GM12878 (cell line): ENCODE measurements at places on chromosomes 1 and 21.

GRCh38 chr1:163874070-163874469 is 552.3 kb downstream of the NUF2 start:
- H3K27me3 ChIP-seq: no peaks in the 10 kb centered on the region
- no peaks in the 10 kb centered on the region for H3K36me3 ChIP-seq
- H3K27ac ChIP-seq: no peak overlapping the region
- H3K4me3 ChIP-seq: no peak overlapping the region

DNA sequence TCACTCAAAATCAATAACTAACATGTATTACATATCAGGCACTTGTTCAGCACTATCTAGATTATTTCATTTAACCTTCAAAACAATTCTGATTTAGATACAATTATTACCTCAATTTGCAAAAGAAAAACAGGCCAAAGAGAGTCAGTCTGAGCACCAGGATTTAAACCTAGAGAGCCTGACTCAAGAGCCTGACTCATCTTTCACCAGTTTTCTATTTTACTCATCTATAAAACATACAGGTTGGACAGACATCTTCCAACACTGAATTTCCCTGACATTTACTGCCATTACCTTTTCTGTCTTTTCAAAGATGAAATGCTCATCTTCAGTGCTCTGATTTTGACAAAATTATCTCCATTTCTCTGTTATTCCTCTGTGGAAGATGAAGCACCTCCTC is 116.5 kb downstream of the MRPL39 start:
- DNase-seq: no peak
- peaks cover 63% of the 10 kb centered on the region for H3K4me1 ChIP-seq
- peaks cover 6% of the 10 kb centered on the region for H3K36me3 ChIP-seq

GRCh38 chr1:35642471-35642955 is 1.2 kb upstream of the PSMB2 start:
- no peak for DNase-seq
- no peaks in the 10 kb centered on the region; the same call in 1 of the 2 replicates for H3K36me3 ChIP-seq
- peak overlapping the region; percentile 98 for H3K4me3 ChIP-seq
- H3K27ac ChIP-seq: no peak overlapping the region

DNA sequence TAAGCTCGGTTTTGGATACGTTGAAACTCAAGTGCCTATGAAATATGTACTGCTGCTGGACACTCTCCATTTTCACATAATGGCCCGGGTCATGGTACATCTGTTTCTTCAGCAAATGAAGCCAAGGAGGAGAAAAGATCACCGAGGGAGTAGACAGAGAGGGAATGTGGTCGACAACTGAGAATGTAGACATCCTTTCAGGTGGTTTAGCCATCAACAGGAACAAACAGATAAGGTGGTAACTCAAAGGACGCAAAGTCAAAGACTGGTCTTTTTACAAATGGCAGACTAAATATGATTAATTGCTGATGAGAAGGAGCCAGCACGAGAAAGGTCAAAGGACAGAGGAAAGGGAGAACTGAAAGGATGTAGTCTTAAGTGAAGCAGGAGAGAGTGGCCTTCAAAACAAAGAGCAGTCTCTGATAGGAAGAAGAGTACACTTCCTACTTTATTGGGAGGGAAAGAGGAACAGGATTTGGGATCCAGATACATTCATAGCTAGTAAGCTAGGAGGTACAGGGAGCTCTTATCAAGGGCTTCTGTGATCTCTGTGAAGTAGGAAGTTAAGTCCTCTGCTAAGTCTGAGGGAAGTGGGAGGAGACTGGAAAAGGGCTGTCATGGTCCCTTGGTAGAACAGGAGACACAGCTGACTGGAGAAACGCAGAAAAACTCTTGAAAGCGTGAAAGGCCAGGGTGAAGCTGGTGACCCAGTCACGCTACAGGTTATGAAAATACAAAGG is 28.3 kb downstream of the NUP133 start:
- peaks cover 6% of the 10 kb centered on the region for H3K36me3 ChIP-seq
- no peaks in the 10 kb centered on the region for H3K27me3 ChIP-seq
- H3K4me1 ChIP-seq: peaks cover 31% of the 10 kb centered on the region
- peak; percentile 58 for DNase-seq
- peak overlapping the region; percentile 65 for H3K27ac ChIP-seq
- no peak overlapping the region; the same call in 1 of the 2 replicates for H3K4me3 ChIP-seq

- no peaks in the 10 kb centered on the region for H3K4me1 ChIP-seq
- no peak overlapping the region for H3K4me3 ChIP-seq
- H3K36me3 ChIP-seq: no peaks in the 10 kb centered on the region
- no peak overlapping the region for H3K27ac ChIP-seq
- DNase-seq: no peak
Observed at GRCh38 chr1:92817986-92818764, 13.7 kb upstream of the RPL5 start.

DNA sequence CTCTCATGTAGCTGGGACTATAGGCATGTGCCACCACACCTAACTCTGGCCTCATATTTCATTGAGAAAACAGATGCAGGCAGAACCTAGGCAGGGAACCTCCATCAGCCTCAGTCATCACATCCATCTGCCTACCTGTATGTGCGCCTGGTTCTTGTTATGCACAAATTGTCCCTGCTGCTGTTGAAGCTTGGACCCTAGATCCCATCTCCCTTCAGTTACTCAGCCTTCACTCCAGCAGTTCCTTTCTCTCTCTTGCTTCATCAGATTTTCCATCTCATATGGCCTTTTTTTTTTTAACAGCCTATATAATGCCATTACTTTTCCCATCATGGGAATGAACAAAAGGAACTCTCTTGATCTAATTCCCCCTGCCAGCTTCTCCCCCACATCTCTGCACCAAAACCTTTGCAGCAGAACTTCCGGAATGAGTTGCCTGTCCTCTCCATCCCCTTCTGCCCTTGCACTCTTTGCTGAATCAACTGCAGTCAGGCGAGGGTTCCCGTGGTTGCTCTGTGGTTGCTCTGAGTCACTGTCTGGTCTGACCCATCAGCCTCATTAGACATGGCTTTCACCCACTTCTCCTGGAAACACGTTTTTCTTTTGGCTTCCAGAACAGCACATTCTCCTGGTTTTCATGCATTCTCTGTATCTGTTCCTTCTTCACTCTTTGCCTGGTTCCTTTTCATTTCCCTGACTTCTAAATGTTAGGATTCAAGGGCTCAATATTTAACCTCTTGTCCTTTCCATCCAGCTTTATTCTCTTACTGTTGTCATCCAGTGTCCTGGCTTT is 41.5 kb downstream of the UBE4B start:
- H3K36me3 ChIP-seq: no peaks in the 10 kb centered on the region; the same call in 1 of the 2 replicates
- no peak overlapping the region for H3K4me3 ChIP-seq
- DNase-seq: peak; percentile 40

GRCh38 chr1:84768634-84769033 is 78.4 kb upstream of the SSX2IP start:
- no peaks in the 10 kb centered on the region; the same call in 1 of the 2 replicates for H3K27me3 ChIP-seq
- H3K36me3 ChIP-seq: no peaks in the 10 kb centered on the region
- H3K27ac ChIP-seq: no peak overlapping the region
- no peak overlapping the region for H3K4me3 ChIP-seq
- no peaks in the 10 kb centered on the region for H3K4me1 ChIP-seq

DNA sequence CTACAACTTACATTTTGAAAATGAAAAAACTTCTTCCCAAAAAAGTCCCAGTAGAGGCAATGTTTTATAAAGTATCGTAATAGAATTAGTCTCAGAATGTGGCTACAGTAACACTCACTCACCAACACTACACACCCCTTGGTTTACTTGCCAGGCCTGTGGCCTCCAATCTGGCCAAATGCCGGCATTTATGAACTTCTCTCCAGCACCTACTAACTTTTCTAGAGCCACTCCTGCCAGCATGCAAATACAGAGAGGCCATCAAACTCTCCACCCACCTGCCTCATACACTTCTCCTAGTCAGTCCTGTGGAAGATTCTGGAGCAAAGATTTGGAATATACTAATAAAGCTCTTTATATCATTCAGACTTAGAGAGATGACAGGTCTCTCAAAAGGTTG is 32.3 kb downstream of the STPG1 start:
- H3K27me3 ChIP-seq: no peaks in the 10 kb centered on the region
- H3K36me3 ChIP-seq: no peaks in the 10 kb centered on the region
- peaks cover 26% of the 10 kb centered on the region for H3K4me1 ChIP-seq
